ENCODE measurements at places on chromosomes 3 and 15. TPM values are rescaled to one million over a fixed set of nuclear protein-coding genes. Genes with fewer than 3 reads are reported as not detected.

DNA sequence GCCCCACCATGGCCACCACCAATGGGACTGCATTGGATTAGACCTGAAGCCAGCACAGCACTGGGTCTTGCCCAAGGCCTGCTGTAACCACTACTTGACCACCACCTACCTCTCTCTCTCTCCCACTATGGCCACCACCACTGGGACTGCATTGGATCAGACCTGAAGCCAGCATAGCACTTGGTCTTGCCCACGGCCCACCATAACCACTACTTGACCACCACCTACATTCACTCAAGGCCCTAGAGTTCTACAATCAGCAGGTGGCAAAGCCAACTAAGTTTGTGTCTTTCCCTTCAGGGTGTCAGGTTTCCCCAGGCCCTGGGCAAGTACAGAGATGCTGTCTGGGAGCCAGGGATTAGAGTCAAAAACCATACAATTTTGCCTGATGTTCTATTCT lies 57.6 kb downstream of the ESYT3 start:
- no peak for DNase-seq

DNA sequence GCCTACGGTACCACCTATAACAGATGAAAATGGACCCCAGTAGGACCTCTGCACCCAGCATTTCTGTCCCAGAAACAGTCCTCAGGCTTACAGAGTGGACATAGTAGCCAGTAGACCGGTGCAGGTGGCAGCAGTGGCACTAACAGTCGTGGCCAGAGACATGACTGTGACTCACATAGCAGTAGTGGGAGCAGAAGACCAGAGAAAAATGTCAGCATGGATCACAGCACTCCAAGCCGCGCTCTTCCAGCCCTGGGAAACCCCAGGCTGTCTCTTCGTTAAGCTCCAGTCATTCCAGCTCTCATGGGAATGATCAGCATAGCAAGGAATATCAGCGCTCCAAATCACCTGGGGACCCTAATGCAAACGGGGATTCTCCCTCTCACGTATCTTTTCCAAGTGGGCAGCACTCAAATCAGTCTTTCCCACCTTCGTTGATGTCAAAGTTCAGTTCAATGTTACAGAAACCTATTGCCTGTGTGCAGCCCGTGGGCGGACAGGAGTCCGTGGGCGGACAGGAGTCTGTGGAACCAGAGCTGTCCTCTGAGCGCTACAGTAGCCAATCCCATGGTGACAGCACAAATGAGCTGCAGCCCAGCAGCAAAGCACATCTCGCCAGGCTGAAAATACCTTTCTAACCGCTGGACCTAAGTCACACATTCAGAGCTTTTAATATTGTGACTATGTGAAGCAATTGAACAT lies 10.5 kb downstream of the BFSP2 start:
- DNase-seq, result no peak

DNA sequence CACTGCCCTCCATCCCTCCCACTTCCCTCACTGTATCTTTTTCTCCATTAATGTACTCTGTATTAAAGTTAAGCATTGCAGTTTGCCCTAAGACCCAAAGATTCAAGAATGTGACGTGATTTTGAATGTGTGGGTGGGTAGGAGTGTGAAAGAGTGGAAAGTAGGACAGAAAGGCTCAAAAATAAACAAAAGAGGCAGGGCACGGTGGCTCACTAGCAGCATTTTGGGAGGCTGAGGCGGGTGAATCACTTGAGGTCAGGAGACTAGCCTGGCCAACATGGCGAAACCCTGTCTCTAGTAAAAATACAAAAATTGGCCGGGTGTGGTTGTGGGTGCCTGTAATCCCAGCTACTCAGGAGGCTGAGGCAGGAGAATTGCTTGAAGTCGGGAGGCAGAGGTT lies 18.4 kb downstream of the TFRC start:
- DNase-seq, result no peak

DNA sequence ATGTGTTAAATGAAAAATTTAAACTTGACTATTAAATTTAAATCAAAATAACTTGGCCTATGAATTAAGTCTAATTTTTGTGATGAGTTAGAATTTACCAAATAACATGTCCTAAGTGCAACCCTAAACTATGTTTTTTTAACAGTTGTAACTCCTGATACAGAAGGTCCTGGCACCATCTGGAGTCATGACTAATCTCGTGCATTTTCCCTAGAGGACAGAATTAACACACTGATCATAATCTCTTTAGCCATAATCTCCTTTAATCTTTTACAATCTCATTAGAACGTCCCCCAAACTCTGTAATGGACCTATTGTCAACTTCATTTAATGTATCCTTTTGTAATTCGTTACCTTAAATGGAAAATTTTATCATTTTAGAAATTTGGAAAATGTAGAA lies 100.6 kb downstream of the SUCNR1 start:
- no peak for DNase-seq

DNA sequence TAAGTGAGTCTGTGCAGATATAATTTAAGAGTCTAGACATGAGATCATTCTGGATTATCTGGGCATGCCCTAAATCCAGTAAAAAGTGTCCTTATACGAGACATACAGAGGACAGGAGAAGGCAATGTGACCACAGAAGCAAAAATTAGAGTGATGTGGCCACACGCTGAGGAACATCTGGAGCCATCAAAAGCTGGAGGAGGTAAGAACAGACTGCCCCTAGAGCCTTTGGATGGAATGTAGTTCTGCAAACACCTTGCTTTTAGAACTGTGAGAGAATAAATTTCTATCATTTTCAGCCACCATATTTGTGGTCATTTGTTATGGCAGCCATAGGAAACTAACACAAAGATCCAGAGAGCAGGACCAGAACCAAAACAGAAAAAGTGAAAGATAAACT lies 41.0 kb downstream of the CD200 start:
- DNase-seq, result no peak

DNA sequence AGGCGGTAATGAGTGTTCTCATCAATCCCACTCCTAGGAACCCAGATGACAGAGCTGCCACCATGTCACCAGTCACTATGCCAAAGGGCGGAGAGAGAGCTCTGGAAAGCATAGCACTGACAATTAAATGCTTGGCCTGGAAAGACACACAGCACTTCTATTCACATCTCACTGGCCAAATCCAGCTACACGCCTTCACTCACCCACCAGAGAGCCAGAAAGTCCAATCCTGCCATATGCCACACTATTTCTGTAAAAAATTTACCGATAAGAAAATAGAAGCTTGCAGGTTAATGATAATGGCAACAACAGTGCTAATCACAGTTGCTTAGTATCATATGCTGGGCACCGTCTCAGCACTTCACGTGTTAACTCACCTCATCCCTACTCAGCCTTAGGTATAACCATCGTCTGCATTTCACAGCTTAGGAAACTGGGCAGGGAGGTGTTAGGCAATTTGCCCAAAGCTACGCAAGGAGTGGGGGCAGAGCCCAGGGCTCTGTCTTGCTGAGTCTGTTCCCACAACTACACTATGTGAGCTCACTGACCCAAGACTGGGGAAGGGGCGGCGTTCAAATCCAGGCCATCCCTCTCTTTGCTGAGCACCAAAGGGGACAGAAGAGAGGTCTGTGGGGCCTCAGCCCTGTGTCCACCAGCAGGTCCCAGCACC lies 16.5 kb downstream of the KLHL25 start:
- no peak for DNase-seq

Gene KPNA1
- total RNA-seq, result 64.9 TPM

Gene SOX14
- total RNA-seq, result not detected

Gene CIAO2A
- 71.0 TPM for total RNA-seq

GRCh38 chr15:23484870-23485269 lies 37.8 kb upstream of the GOLGA6L2 start:
- DNase-seq, result no peak

- no peak for DNase-seq
Observed at GRCh38 chr3:143613226-143613625, 235.0 kb downstream of the SLC9A9 start.

Gene ZNF280D
- 22.0 TPM for total RNA-seq

DNA sequence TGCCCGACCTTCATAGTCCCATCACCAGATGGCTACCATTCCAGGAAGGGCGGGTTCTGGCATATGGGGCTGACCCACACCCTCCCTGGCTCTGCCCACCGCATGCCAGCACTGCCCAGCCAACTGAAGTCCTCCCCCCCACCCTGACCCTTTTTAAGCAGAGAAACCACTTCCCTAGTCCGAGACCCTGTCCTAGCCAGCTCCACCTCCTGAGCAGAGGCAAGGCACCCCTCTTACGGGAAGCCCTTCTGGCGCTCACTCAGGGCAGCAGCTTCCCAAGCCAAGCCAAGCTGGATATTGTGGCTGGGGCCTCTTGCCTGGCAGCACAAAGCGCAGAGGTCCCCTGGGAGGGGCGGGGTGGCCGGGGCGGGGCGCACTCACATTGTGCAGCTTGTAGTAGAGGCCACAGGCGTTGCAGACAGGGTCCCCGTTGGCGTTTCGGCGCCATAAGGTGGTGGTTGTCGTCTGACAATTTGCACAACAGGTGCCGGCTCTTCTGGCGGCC lies 11.5 kb downstream of the GATA2 start:
- peak; percentile 80 for DNase-seq

Gene NR2E3
- not detected for total RNA-seq

GRCh38 chr15:75431270-75431669 lies 20.2 kb downstream of the SIN3A start:
- no peak for DNase-seq

- DNase-seq, result no peak
Observed at GRCh38 chr3:87568331-87568730, 291.9 kb upstream of the POU1F1 start.

Gene ZNF621
- 10.2 TPM for total RNA-seq
